ENCODE measurements at places on chromosomes 16 and 17.

GRCh38 chr16:11219178-11219577 lies 36.8 kb downstream of the SOCS1 start:
- DNase-seq = no peak

DNA sequence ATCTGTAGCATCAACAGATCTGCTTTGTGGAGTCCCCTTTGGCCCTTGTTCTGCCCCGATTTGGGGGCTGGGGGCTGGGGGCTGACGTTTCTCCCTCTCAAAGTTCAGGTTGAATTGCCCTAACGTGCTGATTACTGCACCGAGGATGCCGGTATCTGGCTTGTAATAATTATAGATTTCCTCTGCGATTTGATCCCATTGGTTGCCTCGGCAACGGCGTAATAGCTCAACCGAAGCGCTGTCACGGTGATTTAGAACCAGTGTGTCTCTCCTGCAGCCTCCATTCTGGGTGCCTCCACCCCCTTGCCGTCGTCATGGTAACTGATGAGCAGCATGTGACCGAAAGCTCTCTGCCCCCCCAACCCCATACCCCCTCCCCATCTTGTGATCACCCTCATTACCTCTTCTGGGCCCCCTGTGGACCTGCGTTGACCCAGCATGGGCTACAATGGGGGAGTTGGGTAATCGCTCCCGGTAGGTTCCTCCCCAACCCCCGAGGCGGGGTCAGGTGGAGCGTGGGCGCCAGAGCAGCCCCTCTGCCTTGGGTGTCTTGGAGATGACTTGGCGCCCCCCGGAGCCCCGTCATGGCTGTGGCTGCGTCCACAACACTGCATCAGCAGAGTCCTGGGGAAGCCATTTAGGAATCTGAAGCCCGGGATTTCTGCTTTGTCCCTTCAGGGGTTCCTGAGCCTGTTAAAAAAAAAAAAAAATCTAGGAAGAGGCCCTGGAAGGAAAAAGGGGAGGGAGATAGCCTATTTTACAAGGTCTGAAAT lies 38.4 kb downstream of the ABAT start:
- no peak for DNase-seq

DNA sequence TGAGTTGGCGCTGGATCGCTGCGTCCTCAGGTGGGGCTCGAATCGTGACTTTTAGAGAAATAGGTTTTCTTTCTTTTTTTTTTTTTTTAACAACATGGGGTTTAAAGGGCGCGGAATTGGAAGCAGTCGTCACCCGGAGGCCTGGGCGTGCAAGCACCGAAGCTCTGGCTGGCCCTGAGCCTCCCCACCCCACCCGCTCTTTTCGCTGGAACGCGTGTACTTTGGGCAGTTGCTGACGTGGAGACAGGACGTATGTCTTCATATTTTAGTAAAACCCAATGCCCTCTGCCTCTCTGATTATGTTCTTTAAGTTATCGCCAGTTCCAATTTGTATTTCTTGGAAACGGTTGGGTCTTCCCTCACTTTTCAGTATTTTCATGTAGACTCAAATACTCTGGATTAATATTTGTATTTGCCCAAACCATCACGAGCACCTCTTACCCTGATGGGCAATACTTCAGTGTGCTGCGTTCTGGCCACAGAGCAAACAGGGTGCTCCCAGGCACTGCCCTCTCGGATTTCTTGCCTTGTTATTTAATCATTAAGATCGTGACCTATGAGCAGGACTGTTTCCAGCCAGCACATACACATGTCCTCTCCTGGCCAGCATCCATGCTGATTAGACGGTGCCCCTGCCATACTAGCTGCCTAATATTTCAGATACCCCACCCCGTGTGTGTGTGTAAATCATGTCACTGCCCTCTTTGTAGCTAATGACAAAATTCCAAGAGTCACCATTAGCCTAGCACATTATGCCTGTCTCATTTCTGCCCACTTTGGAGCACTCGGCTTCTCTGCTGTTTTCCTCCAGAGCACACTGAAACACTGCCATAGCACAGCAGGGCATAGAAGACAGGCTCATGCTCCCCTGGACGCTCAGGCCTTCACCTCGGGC lies 805 bp upstream of the C16orf95 start:
- peak; percentile 36 for DNase-seq

DNA sequence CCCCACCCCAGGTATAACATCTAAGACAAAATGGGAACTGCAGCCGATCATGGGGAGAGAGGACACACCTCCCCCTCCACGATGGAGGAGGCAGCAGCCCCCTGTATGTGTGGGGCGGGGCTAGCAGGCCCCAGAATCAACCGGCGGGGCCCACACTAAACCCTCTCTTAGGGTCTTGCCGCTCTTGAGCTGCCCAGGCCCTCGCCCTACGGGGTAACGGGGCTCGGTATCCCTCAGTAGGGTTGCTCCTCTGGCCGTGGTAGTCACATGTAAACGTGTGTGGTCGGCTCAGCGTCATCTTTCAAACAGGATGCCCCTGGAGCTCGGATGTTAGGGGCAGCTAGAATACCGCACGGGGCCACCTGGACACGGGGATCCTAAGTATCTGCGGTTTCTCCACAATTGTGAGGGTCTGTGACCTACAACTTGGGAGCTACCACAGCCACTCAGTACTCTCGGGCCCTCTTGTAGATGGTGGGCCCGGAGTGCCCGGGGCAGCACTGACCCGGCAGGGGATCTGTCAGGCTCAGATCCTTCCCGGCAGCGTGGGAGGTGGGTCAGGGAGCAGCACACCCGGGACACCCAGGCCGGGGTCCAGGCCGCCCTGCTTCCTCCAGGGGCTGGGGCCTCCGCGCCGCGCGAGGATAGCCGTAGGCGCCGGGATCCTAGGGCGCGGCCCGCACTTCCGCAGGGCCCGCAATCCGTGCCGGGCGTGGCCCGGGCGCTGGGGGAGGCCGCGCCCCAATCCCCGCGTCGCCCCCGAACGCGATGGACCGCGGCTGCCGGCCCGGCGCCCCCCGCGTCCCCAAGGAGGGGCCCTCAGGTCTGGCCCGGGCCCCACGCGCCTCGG lies 781 bp downstream of the ARHGDIA start:
- no peak for DNase-seq

- DNase-seq = no peak
Observed at GRCh38 chr17:39709998-39710964, 10.4 kb downstream of the ERBB2 start.

- DNase-seq = peak; percentile 77
Observed at GRCh38 chr17:62652251-62653001, 25.0 kb downstream of the MRC2 start.

DNA sequence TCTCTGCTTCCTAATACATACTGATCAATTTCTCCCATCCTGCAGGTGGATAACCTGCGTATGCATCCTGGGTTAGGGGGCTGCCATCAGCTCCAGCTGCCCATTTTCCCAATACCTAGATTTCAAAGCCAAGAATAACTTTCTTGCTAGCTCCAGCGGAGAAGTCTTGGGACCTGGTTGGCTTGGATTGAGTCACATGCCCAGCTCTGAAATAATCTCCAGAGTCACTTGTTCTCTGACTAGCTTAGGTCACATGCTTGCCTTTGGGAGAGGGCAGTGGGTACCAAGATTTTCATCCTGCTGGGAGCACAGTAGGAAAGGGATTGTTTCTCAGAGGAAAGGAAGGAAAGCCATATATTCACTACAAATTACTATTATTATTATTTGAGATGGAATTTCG lies 70.0 kb upstream of the ELAC2 start:
- DNase-seq = no peak

GRCh38 chr16:89560378-89561141 lies at the start of gene RPL13:
Gene RPL13 (plus strand): TSS chr16:89560682. CDS start chr16:89560960, 278 bp downstream.
- peak; percentile 96 for DNase-seq

DNA sequence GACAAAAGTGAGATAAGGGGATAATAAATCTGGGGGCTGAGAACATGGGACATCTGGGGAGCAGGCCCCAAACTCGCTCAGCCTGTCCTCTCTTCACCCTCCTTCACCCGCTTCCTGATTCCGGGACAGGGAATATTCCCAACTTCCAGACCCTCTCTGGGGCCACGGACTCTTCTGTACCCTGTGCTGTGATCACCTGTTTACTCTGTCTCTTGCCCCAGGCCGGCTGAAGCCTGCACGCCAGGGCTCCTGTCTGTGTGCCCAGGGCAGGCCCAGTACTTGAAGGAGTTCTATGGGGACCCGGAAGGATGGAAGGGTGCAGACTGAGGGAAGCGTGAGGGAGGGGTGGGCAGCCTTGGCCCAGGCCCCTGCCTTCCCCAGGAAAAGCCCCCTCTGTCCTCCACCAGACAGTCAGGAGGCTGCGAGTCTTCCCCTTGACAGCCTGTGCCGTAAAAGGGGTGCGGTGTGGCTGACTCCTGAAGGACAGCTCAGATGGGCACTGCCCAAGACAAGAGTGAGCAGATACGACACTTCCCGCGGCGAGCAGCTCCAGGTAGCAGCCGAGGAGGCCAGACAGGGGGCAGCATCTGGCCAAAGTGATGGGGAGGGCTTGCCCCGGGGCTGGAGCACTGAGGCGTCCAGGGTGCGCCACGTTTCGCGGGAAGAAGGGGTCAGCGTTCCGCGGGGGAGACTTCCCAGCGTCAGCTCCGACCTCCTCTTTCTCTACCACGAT lies 1.0 kb upstream of the CCNF start:
- no peak for DNase-seq

Data from kidney capillary endothelial cell (primary cell).